Renal pelvis (tissue), 12 donors: ENCODE measurements at places on chromosomes 7 and 10. TPM values are rescaled to one million over a fixed set of nuclear protein-coding genes. Genes with fewer than 3 reads are reported as not detected.

Gene ERVW-1
- polyA plus RNA-seq: 3.0 TPM

- DNase-seq: no peak
These were observed 9.0 kb upstream of the VIM start for GRCh38 chr10:17219024-17219423.

DNA sequence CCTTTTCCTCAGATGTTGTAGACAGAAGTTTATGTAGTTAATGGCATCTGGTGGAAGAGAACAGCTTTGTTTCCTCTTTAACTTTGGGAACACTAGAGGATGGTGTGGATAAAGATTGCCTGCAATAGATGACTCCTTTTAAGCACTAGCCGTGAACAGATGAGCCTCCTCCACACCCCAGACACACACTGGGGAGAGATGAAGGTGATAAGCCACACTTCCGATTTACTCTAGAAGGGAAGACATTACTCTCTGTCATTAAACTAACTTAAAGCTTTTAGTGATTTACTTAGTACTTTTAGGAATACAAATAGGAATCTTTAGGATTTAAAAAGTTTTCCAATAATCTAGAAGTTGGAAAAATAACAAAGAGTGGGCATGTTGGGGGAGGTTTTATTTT lies 6.8 kb downstream of the HSPA14 start:
- DNase-seq: no peak

Gene ASB10
- not detected for polyA plus RNA-seq

DNA sequence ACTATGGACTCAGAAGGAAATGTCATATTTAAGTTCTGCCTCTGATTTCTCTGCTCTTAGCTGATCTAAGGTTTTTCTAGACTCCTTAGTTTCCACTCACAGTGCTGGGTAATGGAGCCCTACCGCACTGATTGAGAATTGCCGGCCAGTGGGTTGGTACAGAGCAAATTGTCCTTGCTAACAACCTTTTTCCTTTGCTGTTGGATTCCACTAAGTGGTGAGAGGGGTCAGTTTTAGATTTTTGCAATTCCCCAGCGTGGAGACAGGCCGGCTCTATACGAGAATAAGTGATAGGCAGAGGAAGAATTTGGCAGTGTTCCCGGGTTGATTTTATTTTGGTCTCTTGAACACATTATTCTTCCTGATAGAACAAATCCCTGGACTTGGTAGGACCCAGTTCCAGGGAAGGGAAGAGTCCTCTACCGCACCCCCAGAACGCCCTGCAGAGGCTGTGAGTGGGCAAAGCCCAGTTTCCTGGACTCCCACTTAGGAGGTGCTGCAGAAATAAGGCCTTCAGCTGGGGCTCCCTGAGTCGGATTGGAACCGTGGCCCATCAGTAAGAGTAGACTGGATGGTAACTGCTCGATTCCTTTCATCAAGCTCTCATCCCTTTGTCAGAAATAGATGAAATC lies 3.0 kb upstream of the NRP1 start:
- DNase-seq: no peak

GRCh38 chr10:17801507-17801906 lies 7.6 kb upstream of the MRC1 start:
- no peak for DNase-seq

DNA sequence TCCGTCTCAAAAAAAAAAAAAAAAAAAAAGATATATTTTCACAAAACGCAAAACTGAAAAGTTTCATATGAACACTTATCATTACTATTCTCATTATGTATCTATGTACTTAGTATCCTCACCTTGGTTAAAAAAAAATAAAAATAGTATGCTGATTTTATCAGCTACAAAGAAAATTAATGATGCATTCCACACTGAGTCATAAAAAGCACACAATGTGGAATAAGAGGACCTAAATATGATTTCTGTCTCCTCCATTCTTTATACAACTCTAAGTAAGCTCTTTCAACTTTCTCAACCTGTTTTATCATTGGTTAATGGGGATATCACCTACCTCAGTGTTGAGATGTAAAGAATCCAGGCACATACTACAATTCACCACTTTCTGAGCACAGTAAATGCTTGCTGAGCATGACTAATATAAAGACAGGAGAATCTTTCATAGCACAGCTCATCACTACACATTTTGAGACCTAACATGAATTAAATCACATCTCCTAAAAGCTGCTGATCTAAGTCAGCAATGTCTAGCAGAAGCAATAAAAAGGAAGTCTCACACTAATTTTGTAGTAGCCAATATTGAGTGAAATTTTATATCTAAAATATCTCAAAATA lies 2.7 kb downstream of the SNX13 start:
- no peak for DNase-seq

DNA sequence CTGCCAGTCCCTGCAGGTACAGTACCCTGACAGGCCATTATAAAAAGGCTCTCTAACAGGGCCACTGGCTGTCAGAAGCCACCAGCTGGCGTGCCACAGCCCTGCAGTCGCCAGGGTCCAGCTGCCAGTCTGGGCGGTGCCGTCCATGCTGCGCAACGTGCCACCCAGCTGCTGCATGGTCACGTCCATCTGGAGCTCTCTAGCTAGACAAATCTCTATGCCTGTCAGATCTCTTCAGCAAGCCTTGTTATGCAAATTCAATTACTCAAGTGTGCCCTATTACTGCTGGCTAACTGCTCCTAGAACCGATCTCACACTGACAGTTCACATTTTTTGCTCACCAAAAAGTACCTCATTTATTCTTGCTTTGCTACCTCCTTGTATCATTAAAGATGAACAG lies 75.9 kb downstream of the HIBADH start:
- no peak for DNase-seq

DNA sequence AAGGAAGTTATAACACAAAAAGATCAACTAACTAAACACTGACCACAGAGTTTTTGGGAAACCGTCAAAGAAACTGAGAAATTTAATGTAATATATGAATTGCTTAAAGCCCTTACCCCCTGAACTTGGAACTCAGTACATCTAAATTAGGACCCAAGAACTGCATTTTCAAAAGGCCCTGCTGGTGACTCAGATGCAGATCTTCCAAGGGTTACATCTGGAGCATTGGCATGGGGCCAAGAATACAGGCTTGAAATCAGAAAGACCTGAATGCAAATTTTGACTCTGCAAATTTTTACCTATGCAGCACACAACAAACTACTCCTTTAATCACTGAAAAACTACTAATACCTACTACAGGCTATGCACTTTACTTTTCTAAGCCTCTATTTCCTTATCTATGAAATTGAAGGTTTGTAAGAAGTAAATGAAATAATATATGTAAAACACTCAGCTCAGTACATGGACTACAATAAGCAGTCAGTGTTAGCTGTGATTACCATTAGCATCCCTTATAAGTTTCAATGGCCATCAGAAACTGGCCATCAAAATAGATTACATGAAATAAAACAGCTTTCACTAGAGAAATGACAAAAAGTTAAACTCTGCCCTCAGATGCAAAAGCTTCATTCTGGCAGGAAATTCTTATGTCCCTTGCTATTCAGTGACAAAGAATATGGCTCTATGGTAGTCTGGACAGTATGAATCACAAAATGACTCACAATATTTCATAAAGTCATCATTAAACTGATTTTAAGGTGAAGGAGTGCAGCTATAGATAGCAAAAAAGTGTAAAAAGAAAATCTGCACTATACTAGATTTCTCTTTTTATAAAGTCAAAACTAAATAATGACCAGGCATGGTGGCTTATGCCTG lies 43.6 kb downstream of the NSUN6 start:
- DNase-seq: no peak

Gene SLC13A4
- 5.0 TPM for polyA plus RNA-seq

DNA sequence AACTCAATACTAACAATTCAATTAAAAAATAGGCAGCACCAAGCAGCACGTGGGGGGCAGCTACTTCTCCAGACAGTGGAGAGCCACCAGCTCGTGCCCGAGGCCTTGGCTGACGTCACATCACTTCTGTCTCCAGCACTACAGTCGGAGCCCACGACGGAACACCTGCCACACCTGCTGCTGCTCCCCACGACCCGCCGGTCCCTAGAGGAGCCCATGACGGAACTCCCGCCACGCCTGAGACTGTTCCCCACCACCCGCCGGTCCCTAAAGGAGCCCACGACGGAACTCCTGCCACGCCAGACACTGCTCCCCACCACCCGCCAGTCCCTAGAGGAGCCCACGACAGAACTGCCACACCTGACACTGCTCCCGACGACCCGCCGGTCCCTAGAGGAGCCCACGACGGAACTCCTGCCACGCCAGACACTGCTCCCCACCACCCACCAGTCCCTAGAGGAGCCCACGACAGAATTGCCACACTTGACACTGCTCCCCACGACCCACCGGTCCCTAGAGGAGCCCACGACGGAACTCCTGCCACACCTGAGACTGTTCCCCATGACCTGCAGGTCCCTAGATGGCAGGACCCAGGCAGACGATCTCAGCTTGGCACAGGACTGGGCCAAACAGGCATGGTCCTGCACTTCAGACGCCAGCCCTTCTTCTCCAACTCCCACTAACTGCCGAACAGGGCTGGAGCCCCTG lies 258.0 kb downstream of the ELFN1 start:
- DNase-seq: no peak

Gene PTF1A
- polyA plus RNA-seq: not detected

GRCh38 chr7:34240417-34240816 lies 335.1 kb downstream of the BMPER start:
- no peak for DNase-seq

DNA sequence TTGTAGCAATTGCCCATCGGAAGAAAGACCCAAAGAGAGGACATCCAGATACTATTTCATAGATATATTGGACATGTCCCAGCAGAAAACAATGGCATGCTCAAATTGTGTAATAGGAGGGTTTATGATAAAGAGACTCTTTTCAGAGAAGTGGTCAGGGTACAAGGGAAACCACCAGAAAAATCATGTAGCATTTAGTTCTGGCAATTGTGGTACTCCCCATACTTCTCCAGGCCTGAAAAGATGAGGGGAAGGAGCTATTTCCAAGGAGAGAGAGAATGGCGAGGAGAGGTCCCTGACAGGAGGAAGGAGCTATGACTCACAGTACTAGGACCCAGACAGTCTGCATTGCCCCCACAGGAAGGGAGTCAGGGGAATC lies 68.4 kb upstream of the ADO start:
- DNase-seq: no peak

GRCh38 chr7:91397612-91398011 lies 133.4 kb downstream of the FZD1 start:
- no peak for DNase-seq

Gene DLX5
- polyA plus RNA-seq: 0.16 TPM

GRCh38 chr7:148503900-148504487 lies 86.6 kb upstream of the C7orf33 start:
- DNase-seq: peak; percentile 45

GRCh38 chr10:8006274-8006999 lies 48.1 kb upstream of the GATA3 start:
- no peak for DNase-seq

Gene CHAT
- polyA plus RNA-seq: not detected
